NCI-H524 treated with DMSO at 0.1 percent for 48 hours (cell line): ENCODE measurements at places on chromosomes 5 and 9.

DNA sequence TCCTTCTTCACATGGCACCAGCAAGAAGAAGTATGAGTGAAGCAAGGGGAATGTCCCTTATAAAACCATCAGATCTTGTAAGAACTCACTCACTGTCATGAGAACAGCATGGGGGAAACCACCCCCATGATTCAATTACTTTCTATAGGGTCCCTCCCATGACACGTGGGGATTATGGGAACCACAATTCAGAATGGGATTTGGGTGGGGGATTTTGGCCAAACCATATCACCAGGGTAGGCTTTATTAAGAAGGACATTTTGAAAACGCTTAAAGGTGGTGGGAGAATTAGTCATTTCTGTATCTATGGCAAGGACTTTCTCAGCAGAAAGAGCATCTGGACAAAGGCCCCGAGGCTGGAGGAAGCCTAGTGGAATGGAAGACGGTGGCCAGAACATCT lies 100.2 kb upstream of the ADAMTS16 start:
- DNase-seq, result no peak

- DNase-seq, result no peak
Observed at GRCh38 chr5:149411738-149412519, 32.8 kb upstream of the IL17B start.

GRCh38 chr5:148963664-148964063 lies 99.2 kb downstream of the SH3TC2 start:
- DNase-seq, result no peak

DNA sequence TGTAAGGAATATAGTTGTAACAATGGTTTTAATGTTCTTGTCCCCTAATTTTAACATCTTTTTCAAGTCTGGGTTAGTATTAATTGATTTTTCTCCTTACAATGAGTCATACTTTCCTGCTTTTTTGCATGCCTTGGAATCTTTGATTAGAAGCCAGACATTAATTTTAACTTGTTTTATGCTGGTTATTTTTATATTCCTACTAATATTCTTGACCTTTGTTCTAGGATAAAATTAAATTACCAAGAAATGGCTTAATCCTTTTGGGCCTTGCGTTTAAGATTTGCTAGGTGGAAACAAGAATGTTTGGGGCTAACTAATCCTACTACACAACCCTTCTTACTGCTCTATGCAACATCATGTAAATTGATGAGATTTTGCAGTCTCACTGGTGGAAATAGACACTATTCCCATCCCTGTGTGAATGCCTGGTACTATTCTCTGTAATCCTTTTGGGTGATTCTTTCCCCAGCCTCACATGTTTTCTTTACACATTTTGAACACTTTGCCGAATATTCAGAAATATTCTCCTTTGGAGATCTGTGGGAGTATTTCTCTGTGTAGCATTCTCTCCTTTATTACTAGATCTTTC lies 47.2 kb downstream of the ZCCHC7 start:
- DNase-seq, result no peak

- DNase-seq, result no peak
Observed at GRCh38 chr5:58444805-58445204, 15.1 kb downstream of the PLK2 start.

DNA sequence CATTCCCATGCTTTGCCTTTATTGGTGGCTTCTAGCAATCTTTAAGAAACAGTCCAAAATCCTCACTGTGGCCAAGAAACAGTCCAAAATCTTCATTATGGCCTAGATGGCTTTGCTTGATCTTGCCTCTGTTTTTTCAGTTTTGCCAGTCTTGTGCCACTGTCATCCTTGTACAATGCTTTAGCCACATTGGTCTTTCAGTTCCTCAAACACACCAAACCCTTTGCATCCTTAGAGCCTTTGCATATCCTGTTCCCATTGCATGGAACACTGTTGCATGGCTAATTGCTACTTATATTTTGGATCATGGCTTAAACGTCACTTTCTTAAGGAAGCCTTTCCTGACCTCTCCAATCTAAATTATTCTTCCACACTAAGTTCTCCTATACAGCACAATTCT lies 22.1 kb downstream of the MRRF start:
- no peak for DNase-seq
